ENCODE measurements at places on chromosomes 1 and 21.
A peak's percentile ranks its signal among the peaks of the same experiment; 100 is the strongest.

GRCh38 chr21:41926117-41926806 lies 27.6 kb downstream of the C2CD2 start:
- DNase-seq, result peak; percentile 67

- DNase-seq, result peak; percentile 64
Observed at GRCh38 chr1:221708987-221709386, 32.9 kb downstream of the DUSP10 start.

DNA sequence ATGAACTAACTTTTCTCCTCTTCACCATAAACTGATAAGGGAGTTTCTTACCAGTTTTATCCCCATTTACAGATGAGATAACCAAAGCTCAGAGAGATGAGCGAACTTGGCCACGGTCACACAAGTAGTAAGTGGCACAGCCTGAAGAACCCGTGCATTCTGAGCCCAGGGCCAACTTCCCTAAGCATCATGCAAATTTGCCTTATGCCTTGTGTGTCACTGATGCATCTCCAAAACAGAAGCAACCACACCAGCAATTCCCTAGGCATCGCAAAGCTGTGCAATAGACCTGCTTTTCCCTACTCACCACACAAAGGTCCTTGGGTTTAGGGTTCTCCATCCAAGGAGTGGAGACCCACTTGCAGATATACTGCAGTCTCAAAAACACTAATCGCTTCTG lies 304.5 kb upstream of the KAZN start:
- DNase-seq, result no peak

DNA sequence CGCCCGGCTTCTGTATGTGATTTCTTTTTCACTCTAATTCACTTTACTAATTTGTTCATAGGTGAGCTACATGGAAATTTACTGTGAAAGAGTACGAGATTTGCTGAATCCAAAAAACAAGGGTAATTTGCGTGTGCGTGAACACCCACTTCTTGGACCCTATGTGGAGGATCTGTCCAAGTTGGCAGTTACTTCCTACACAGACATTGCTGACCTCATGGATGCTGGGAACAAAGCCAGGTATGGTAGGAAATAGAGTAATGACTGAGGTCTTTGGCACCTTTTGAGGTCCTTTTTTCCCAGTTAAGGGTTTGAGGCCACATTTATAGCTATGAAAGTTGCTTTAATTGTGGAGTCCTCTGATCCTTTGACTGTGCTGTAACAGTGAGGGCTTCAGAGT lies 56.9 kb downstream of the KIF1B start:
- DNase-seq, result no peak

GRCh38 chr1:39081271-39082009 lies 55.3 kb downstream of the NDUFS5 start:
- DNase-seq, result peak; percentile 23

GRCh38 chr1:172134087-172134731 lies 286.3 kb upstream of the C1orf105 start:
- DNase-seq, result peak; percentile 70

DNA sequence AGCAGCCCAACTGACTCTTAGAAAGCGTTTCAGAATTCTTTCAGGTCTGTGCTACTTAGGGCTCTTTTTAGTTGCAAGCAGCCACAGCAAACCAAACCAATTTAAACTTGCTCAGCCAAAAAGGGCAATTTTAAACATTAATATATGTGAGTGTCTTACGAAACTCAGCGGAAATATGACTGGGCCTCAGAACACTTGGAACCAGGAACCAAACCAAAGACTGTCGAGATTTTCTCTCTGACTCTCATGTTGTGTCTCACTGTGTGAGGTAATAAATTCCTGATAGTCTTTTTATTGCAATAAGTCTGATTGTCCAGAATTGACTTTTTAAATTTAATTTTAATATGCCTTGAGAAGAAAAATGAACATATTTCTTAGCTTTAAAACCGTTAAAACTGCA lies 122.3 kb downstream of the SYF2 start:
- no peak for DNase-seq

DNA sequence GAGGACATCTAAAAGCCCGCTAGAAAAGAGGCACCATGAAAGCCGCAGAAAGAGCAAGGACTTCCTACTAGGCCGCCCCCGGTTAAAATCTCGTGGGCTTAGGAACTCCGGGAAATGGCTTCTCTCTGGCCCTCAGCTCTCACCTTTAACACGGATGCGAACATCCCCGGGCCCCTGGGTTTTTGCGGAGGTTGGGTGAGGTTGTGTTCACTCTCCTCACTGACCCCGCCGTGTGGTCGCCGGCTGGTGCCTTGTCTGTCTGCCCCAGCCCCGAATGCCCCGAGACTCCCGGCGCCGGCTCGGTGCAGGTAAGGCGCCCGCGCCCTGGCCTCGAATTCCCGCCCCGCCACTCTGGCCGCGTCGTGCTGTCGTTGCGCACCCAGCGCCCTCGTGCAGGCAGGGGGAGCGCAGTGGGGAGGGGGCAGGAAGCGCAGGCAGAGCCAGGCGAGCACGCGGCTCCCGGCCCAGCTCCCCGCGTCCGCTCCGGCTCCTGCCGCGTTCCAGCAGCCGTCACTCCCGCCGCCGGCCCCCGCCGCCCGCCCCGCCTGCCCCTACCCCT lies at the start of gene SHISAL2A:
TSS of gene SHISAL2A (plus strand) at position 437 of the 559 bp plus-strand sequence. CDS start 326 bp downstream, outside the sequence.
- DNase-seq, result peak; percentile 47

GRCh38 chr1:77513839-77514763 lies 168.4 kb downstream of the ZZZ3 start:
- DNase-seq, result no peak

DNA sequence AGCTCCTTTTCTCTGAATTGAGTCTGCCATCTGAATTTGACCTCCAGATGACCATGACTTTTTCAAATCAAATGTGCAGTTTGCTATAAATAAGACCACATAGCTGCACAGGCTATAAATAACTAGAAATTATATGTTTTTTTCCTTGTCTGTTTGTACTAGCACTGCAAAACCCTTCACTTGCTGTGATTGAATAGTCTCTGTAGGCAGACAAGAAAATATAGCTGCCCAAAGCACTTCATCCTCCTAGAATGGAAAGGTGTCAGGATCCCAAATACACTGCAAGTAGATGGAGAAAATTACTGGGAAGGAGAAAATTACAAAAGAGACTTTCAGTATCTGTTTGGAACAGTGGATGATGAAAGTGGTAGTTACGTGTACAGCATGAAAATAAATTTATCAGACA lies 175.8 kb downstream of the APP start:
- DNase-seq, result no peak

- peak; percentile 7 for DNase-seq
Observed at GRCh38 chr1:167676205-167676915, 45.4 kb upstream of the MPZL1 start.

DNA sequence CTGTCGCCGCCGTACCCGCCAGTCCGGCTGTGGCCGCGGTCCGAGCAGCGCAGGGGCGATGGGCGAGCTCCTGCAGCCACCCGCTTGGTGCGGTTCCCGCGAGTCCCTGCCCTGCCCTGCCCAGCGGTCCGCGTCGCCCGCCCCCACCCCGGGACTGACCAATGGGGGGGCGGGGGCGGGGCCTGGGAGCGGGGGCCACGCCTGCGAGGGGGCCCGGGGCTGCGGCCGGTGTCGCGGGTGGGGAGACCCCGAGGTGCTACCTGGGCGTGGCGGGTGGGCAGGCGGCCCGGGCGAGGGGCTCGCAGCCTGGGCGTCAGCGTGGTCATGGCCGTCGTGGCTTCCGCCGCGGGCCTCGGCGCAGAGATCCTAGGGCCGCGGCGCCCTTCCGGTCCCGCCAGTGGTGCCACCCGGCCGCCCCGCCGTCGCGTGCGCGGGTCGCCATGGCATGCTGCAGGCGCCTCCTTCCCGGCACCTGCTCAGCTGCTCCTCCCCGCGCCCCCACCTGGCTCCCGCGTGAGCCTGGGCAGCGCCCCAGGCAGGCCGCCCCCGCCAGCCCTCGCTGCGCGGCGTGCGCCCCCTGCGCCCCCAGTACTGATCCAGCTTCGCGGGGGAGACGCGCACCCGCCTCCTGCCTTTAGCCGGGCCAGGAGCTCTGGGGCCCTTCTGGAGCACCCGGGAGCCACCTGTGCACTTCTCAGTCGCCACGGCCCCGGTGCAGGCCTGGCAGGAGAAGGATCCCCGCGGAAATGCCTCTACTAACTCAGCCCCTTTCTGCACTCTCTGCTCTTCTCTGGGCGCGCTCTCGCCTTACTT lies at the start of gene BMP8B:
TSS of gene BMP8B (minus strand) at position 108 of the 813 bp plus-strand sequence. CDS start 380 bp downstream, outside the sequence.
- DNase-seq, result peak; percentile 54

- no peak for DNase-seq
Observed at GRCh38 chr1:156436141-156437036, 64.2 kb downstream of the MEF2D start.

DNA sequence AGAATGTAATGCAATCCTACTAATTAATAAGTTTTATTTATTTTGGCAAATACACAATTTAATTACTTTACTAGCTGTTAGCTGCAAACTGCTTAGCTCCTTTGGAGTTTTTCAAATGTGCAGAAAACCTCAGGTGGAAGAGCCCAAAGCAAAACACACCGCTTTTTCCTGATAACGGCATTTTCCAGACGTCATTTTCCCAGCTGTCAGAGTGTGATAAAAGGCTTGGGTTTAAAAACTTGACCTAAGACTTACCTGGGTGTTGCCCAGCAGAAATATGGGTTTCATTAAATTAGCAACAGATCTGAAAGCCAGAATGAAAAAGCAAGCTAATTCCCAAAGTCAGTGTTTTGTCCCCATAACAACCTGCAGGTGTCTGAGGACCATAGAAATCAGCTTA lies 204.0 kb upstream of the HMCN1 start:
- no peak for DNase-seq

- no peak for DNase-seq
Observed at GRCh38 chr1:194538453-194538852, 1352.0 kb upstream of the B3GALT2 start.

GRCh38 chr21:25649146-25649545 lies 10.1 kb downstream of the JAM2 start:
- DNase-seq, result no peak

GRCh38 chr1:210662291-210663050 lies 333.8 kb downstream of the HHAT start:
- DNase-seq, result no peak

- no peak for DNase-seq
Observed at GRCh38 chr1:82226186-82226505, 425.4 kb downstream of the ADGRL2 start.

- no peak for DNase-seq
Observed at GRCh38 chr21:46393451-46393940, 65.2 kb upstream of the DIP2A start.

DNA sequence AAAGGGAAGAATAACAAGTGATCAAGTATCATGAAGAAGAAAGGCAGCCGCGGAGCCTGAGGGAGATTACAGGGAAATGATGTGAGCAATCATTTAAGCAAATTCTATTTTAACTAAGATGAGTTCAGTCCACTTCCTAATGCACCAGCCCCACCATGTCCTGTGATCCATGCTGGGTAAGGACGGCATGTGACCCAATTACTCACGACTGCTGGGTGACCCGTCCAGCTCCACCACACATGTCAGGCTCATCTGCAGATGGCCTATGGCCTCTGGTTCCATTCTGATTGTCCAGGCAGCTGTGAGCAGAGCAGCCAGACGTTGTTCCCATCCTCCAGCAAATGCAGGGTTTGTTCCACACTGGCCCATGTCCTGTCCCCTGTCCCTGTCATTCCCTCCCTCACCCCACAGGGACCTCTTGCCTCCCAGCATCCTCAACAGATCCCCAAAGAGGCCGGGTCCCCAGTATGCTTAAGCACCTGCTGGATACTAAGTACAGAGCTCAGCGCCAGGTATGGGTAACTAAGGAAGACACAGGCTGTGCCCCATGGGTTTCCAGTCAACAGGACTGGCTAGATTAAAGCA lies 87.9 kb downstream of the MATN1 start:
- DNase-seq, result no peak

DNA sequence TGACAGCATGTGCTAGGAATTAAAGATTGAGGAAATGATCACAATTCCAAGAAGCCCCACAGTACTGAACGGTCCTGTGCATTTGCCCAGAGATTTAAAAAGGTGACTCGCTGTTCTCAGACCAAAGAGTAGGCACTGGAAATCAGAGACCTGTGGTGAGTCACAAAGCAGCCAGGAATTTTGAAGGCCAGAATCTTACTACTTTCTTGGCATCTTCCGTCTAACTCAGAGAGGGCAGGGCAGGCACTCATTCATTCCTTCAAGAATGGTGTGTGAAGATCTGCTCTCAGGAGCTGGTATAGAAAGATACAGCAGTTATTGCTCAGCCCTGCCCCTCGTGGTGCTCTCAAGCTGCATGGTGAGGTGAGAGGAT lies 57.9 kb downstream of the BRINP2 start:
- DNase-seq, result no peak

- DNase-seq, result peak; percentile 18
Observed at GRCh38 chr1:235783148-235783776, 83.4 kb downstream of the LYST start.

DNA sequence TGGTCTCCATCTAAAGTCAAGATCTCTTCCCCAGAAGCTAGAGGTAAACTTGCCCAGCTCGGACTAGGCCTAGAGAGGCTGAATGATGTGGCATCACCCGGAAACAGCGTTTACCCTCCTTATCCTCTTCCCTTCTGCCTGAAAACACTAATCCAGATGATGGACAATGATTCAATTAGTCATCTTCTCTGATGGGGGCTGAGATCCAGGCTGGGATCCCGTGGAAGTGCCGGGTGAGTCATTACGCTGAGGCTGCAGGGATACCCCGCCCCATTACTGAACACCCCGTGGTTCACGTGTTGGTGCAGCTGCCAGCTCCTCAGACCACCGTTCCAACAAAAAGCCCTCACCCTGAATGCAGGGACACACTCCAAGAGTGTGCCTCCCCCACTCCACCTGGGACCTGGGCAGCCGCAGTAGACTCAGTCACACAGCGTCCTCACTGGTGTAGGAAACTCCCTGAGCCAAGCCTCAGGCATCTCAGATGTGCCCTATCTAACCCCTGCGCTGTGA lies 2.0 kb downstream of the S100A6 start:
- peak; percentile 38 for DNase-seq

DNA sequence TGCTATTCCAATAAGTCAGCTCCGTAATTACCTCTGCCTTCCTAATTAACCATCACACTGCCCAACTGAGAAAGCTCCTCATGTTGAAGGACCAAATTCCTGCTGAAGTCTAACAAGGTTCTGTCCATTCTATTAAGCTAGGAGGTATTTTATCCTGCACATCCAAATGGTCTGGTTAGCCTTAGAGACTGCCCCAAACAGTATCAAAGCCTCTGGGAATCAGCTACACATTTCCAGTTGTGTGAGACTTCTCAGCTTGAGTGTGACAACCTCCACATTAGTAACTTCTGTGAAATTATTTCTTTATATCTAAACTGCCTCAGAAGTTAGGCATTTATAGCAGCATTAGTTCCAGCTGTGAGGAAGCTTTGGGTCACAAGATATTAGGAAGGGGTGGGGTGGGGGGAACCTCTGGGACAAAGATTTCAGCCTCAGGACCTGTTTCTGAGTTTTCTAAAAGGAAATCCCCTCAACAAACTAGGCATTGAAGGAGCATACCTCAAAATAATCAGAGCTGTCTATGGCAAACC lies 150.5 kb upstream of the DUSP10 start:
- DNase-seq, result no peak

- peak; percentile 21 for DNase-seq
Observed at GRCh38 chr1:226882187-226882586, 11.8 kb downstream of the PSEN2 start.
